Inflammatory macrophage treated with lipopolysaccharide for 4 hours (primary cell): ENCODE measurements at places on chromosomes 13 and 19.

DNA sequence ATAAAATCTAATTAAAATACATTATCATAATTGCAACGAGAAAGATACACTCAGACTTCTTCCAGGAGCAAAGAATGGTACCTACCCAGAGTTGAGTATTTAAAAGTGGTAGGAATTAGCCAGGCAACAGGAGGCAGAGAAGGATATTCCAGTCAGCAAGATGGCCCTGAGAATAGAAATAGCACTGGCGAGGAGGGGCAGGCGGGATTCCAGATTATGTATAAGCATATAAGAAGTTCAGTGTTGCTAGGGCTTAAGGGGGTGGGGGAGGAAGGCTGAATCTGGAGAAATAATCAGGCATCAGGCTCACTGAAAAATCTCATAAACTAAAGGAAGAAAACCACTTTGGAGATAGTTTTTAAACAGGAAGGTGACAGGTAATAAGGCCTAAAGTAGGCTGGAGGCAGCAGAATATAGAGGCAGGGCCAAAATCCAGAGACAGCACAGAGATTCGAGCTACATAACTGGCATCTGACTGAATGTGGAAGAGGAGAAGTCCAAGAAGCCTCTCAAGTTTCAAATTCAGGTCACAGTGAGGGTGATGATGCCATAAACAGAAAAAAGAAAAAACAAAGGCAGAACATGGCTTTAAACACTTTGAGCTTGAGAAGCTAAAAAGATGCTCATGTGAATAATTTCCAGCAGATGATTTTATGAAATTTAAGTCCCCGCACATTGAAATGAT is 7.5 kb downstream of the KPNA3 start:
- DNase-seq: no peak

DNA sequence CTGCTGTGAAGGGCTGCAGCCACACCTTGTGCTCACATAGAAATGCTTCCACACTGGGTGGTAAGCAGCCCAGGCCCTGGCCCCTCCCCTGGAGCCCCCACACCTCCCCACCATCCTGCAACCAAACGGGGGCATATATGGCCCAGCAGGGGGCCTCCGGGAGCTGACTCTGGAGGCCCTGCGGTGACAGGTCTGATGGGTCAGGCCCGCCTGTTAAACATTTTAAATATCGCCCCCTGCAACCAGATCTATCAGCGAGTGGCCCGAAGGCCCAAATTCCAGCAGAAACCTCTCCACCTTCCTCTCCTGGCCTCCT is 48.0 kb upstream of the KATNAL1 start:
- peak; percentile 29 for DNase-seq

DNA sequence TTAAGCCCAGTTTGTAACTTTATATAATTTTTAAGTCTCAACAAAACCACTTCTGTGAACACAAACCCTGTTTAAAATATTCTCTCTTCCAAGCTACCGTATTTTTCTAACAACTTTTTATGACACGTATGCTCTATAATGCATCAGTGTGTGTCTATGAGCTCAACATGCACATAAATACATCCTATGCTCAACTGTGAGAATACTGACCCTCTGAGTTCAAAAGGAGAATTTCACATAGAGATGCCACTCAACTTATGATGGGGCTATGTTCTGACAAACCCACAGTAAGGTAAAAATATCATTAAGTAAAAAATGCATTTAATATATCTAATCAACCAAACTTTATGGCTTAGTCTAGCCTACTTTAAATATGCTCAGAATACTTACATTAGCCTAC is 1139.7 kb upstream of the SPRY2 start:
- DNase-seq: no peak

GRCh38 chr19:20787786-20788185 is 11.7 kb downstream of the ZNF66 start:
- no peak for DNase-seq

DNA sequence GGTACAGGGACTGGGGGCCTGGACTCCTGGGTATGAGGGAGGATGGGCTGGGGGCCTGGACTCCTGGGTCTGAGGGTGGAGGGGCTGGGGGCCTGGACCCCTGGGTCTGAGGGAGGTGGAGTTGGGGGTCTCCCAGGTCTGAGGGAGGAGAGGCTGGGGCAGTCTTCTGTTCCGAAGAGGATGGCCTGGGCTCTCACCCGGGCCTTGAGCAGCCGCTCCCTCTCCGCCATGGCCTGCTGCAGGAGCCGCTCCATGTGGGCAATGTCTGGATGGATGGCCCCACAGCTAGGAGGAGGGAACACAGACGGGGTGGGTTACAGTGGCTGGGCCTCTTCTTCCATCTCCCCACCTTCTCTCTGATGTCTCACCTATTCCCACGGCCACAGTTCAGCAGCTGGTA is 18.1 kb downstream of the PHLDB3 start:
- DNase-seq: no peak

GRCh38 chr13:29436291-29436690 is 159.2 kb downstream of the SLC7A1 start:
- DNase-seq: no peak

- DNase-seq: peak; percentile 34
Observed at GRCh38 chr13:27481766-27482165, 31.4 kb upstream of the MTIF3 start.

DNA sequence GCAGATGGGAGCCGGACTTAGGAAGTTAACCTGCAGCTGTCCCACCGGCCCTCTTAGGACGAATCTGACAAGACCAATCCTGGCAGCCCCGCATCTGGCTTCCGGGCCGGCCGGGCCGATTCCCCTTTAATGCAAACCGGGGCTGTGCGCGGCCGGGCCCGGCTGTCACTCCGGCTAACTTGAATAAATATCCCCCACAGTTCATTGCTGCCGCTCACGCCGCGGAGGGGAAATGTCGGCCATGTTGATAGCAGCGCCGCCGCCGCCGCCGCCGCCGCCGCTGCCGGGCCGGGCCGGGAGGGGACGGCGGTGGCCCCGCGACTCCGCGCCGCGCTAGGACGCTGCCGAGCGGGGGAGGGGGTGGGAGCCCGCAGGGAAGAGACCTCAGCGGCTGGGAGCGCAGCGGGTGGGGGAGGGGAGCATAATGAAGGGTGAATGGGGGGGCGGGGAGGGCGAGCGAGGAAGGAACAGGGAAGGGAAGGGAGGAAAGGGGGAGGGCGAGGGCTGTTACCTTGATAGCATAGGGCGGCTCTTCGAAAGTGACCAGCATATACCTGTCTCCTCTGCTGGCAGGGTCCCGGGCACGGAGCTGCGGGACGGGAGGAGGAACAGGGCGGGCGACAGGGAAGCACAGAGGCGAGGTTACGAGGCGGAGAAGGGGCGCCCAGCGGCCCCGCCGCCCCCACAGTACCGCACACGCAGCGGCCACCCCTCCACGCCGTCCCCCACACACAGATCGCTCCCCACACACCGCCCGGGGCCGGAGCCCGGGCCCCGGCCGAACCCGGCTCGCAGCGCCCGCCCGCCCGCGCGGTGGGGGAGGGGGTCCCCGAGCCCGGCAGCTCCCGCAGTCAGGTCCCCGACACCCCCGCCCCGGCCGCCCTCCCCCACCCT is 1.1 kb downstream of the INTS6 start:
- DNase-seq: peak; percentile 85

- no peak for DNase-seq
Observed at GRCh38 chr13:41284512-41285288, 21.3 kb upstream of the MTRF1 start.

DNA sequence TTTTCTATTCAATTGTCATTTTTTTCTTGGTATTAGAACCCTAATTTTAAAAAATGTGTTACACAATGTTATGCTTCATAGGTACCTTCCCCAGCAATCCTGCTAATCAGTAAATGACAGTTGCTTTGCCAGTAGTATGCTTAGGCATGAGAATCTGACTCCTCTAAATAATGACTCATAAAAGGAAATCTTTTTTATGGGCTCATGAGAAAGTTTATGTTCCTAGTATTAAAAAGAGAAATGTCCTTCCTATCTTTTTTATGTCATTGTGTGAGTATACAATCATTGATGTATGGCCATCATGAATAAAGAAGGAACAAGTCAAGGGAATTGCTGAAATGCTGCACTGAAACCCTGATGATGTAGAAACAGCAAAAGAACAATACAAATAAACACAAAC is 1237.7 kb upstream of the PCDH20 start:
- no peak for DNase-seq

- DNase-seq: no peak
Observed at GRCh38 chr13:50115695-50116094, 100.5 kb downstream of the KCNRG start.

GRCh38 chr13:62710787-62711186 is 1295.1 kb upstream of the PCDH20 start:
- no peak for DNase-seq

- peak; percentile 90 for DNase-seq
Observed at GRCh38 chr19:10346509-10346908, 7.1 kb upstream of the ICAM3 start.

DNA sequence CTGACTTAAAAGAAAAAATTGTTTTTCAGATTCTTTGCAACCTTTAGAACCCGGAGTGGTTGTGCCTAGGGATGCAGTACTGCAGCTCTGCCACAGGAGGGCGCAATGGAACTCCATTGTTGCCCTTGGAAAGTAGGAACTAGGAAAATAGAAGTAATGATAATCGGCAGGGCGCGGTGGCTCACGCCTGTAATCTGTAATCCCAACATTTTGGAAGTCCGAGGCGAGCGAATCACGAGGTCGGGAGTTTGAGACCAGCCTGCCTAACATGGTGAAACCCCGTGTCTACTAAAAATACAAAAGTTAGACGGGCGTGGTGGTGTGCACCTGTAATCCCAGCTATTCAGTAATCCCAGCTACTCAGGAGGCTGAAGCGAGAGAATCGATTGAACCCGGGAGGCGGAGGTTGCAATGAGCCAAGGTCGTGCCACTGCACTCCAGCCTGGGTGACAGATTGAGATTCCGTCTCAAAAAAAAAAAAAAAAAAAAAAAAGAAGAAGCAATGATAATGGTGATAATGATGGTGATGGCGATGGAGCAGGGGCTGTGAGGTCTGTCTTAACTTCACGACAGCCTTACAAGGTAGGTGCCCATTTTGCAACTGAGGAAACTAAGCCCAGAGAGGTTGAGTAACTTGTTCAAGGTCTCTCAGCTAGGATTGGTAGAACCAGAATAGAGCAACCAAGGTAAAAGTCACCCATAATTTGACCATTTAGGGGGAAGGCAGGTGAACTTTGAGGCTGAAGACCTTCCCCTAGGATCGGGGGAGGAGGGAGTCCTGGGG is 5.5 kb upstream of the ADAMTS10 start:
- peak; percentile 75 for DNase-seq

- DNase-seq: no peak
Observed at GRCh38 chr19:5074830-5075394, 106.0 kb downstream of the KDM4B start.

GRCh38 chr19:48635966-48636858 is 967 bp downstream of the DBP start:
- DNase-seq: no peak

GRCh38 chr19:5718579-5719273 is 1.2 kb downstream of the LONP1 start:
- peak; percentile 88 for DNase-seq
